ENCODE measurements at places on chromosomes 3 and 15.

- DNase-seq: no peak
Observed at GRCh38 chr3:143447491-143447890, 327.9 kb downstream of the CHST2 start.

- DNase-seq: no peak
Observed at GRCh38 chr15:31442699-31443111, 116.1 kb downstream of the KLF13 start.

- no peak for DNase-seq
Observed at GRCh38 chr3:11390411-11391131, 118.4 kb downstream of the ATG7 start.

GRCh38 chr3:44111482-44111881, 130.2 kb upstream of the TOPAZ1 start:
- no peak for DNase-seq

DNA sequence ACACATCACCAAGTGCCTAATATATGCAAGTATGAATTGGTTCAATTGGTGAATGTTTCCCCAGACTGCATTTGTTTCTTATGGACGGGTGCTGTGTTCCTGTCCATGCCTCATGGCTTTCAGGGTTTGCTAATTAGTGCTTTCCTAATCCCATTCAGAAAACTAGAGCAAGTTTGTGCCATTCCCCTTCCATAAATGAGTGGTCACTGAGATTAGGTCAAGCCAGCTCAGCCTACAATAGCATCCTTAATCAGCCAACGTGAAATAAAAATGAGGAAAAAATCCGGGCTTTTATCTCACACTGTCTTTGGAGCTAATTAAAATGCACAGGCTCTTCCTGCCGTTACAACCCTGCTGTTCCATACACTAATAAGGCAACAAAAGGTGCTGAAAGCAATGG, 788.8 kb downstream of the ROBO1 start:
- no peak for DNase-seq

- no peak for DNase-seq
Observed at GRCh38 chr3:174495311-174495710, 363.8 kb upstream of the NAALADL2 start.

GRCh38 chr15:78353093-78353492, 12.9 kb downstream of the CRABP1 start:
- no peak for DNase-seq

GRCh38 chr15:39238443-39238842, 342.4 kb upstream of the THBS1 start:
- DNase-seq: no peak

DNA sequence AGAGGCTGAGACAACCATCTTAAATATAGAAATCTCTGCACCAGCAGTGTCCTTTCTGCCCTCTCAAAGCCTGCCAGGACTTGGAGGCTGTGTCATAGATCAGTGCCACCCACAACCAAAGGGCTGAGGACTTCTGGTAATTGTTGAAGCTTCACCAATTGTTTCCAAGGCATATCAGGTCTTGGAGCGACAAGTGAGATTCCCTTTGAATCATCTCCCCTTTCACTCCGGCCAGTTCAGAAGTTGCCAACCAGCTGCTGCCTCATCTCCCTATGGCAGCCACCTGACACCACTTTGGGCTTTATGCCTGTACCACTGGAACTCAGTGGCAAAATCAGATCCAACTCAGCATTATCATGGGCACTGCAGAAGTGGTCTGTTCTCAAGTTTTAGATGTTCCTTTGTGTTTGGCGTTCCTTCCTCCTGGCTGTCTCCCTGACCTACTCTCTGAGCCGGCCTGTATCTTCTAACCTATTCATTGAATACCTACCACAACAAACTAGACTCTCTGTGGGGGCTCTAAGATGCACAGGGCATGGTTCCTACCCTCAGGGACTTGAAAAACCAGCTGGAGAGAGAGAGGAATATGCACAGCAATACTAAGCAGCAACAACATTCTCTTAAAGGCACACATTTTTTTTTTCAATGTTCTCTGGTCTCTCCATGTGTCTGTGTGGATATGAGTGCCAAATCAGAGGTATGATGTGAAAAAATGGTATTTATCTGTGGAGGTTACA, 90.8 kb upstream of the PFN2 start:
- no peak for DNase-seq

DNA sequence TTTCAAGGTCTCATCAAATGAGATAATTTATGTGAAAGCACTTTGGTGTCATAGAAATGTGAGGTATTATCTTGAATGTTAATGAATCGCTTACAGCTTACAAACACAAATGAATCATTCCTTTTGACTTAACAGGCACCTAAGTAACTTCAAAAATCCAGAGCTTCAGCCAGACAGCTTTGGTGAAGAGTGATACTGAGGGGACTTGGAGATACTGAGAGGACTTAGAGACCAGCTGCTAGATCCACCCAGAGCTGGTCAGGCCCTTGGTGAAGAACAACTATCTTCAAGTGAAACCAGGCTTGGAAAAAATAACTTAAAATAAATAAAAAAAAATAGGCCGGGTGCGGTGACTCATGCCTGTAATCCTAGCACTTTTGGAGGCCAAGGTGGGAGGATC, 16.2 kb upstream of the ZFYVE19 start:
- no peak for DNase-seq

DNA sequence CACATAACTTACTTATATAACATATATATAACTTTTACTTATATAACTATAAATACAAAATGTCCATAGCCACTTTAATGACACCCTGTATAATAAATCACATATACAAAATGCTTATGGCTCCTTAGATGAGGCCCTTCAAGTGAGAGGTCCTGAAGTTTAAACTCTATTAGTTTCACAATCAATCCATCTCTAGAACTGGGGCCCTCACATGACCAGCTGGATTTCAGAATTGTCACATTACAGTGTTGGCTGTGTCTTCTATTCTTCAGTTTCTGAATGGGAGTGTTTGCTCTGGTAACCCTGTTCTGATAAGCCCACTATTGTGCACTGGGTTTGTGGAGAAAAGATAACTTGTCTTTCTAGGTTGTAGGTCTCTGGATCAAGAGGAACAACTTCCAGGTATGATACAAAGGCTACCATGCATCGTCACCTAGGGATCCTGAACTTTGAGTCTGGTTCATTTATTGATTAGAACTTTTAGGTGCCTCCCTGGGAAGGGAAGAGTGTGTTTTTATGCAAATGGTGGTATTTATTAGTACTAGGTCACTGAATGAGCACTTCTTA, 107.9 kb downstream of the DNAH12 start:
- no peak for DNase-seq

GRCh38 chr3:172972717-172973116, 168.3 kb downstream of the SPATA16 start:
- DNase-seq: no peak

DNA sequence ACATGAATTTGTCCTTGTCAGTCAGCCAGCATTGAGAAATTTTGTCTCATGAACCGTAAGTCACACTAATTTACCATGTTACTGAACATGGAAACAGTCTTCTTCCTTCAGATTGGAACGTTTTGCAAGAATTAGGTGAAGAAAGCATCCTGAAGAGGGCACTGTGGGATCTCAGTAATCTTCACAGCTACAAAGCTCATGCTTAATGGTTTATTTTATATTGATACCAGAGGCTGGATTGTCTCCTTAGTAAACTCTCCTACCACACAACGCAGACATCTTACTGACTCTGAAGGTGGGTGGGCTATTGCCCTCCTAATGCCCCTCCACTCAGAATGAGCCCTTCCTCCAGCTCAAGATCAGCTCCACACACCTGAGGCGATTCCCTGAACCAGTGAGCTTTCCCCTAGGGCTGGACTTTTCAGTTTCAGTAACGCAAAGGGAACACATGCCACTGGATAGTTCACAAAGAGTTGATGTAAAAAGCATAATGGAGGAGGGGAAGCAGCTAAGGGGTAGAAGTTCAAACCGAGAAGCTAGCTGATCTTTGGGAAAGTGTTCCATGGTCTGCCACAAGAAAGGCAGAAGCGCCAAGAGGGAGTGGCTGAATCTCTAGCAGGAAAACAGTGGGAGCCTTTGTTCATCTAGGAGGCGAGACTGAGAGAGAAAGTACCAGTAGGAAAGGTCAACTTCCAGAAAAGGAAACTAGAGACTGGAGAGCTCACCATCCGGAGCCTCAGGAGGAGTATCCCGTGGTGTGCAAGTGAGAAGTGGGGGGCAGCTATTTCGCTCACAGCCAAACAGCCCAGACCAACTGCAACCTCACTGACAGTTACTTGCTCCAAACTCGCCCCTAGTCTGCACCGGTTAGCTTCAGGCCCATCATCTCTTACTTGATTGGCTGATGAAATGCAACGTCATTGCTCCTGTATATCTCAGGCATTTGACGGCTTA, at the start of gene SLC9C1:
SLC9C1 (minus strand) TSS at position 849 of the 954 bp plus-strand sequence. CDS start 7,425 bp downstream, outside the sequence.
- DNase-seq: no peak

DNA sequence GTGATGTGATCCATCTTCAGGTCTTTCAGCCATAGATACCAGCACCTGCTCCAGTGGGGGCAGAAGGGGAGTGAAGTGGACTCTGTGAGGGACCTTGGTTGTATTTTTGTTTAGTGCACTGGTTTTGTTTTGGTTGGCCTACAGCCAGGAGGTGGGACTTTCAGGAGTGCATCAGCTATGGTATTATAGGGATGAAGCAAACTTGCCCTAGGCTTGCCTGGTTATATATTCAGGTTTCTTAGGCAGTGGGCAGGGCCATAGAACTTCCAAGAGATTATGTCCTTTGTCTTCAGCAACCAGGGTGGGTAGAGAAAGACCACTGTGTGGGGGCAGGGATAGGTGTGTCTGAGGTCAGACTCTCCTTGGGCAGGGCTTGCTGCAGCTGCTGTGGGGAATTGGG, 337.3 kb upstream of the SGO1 start:
- no peak for DNase-seq

DNA sequence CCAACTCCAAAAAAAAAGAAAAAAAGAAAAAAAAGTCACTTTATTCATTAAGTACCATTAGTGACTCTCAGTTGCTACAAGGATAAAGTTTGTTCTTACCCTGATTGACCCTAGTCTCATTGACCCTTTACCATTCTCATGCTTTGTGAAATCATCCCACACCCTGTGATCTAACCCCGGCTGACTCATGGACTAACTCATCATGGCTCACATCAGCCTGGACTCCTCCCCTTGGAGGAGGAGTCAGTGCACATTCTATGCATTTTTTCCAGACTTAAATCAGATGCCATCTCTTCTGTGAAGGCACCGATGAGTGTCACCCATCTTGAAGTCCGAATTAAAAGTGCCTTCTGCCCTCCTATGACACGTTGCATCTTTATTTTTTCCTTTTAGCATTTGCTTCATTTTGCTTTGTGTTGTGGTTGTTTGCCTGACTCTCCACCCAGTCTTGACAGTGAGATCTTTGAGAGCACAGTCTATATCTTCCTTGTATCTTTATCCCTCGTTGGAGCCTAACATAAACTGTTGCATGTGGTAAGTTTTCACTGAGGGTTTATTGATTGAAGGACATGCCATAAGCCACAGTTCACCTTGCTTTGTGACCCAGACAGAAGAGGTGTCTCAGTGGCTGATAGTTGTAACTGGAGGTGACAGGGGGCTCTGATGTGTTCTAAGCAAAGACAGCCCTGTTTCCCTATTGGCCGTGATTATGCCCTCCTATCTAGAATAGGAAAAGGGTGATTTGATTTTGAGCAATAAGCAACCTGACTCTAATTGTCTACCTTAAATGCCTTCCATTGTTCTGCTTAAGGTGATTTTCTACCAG, 72.1 kb downstream of the IL1RAP start:
- peak; percentile 30 for DNase-seq

- DNase-seq: no peak
Observed at GRCh38 chr15:42549032-42549491, 424 bp downstream of the HAUS2 start.

DNA sequence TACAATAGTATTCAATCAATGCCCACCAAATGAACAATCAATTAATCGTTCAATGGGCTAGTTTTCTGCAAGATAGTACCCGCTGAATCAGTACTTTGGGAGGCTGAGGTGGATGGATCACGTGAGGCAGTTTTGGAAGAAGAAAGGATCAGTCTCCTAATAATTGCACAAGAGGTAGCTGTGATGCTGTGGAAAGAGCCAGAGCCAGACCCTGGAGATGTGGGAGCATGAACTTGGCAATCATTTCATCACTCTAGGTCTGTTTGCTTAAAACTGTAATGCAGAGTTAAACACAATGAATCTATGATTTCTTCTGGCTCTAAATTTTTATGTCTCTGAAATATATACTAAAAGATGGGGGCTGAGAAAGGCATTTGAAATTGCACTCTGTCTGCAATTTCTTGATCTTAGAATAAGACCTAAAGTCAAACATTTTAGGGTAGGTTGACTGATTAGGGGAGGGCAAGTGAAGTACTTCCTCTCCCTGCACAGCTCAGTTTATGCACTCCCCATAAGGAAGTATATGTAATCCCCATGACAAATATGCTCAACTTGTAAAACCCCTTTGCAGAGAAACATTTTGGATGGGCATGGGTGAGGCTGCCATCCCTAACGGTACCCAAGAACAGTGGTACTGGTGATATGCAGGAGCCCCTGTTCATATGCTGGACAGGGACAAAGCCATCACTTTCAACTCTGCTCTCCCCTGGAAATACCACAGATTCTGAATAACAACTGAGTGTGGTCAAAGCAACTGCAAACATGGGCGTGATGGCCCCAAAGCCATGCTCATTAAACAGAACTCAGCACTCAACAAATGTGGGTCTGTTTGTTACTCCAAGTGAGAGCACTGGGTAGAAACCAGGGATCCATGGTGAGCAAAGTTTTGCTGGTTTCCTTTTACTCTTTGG, 28.6 kb upstream of the SPATA12 start:
- no peak for DNase-seq
